ENCODE measurements at places on chromosomes 6 and 20. TPM values are rescaled to one million over a fixed set of nuclear protein-coding genes. Genes with fewer than 3 reads are reported as not detected.

Gene NDUFAF4
- 12.0 TPM for total RNA-seq

Gene OTOR
- total RNA-seq, result not detected

Gene BMP5
- total RNA-seq, result 11.5 TPM

Gene KIAA1586
- 15.7 TPM for total RNA-seq

Gene ETV7
- not detected for total RNA-seq

Gene TGM2
- total RNA-seq, result 7.3 TPM

Gene PXDC1
- total RNA-seq, result 14.1 TPM

Gene SRXN1
- total RNA-seq, result 11.0 TPM

Gene NFKBIL1
- total RNA-seq, result 20.4 TPM

Gene LHFPL5
- not detected for total RNA-seq

Gene TNF
- not detected for total RNA-seq

Gene SLC44A4
- 0.52 TPM for total RNA-seq

Gene NKX2-4
- not detected for total RNA-seq

All from skeletal muscle tissue (tissue), 5 donors.